ENCODE measurements at places on chromosomes 2 and 18.

DNA sequence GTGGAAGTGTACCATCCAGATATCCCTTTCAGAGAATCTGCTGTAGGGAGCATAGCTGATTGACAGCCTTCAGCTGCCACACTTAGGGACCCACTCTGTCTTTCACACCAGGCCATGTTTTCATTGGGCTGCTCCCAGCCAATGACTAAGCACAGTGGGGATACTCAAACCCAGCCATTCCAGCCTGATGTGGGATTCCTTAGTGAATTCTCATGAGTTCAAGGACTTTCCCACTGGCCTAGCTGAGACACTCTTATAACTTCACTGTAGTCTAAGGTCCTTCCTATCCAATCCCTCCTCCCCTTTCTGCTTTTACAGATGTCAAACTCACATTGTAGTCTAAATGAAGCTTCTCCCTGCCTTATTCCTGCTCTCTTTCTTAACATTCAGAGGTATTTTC, 201.2 kb downstream of the PIK3C3 start:
- no peak for DNase-seq

- no peak for DNase-seq
Observed at GRCh38 chr2:105600949-105601794, 143.5 kb upstream of the NCK2 start.

DNA sequence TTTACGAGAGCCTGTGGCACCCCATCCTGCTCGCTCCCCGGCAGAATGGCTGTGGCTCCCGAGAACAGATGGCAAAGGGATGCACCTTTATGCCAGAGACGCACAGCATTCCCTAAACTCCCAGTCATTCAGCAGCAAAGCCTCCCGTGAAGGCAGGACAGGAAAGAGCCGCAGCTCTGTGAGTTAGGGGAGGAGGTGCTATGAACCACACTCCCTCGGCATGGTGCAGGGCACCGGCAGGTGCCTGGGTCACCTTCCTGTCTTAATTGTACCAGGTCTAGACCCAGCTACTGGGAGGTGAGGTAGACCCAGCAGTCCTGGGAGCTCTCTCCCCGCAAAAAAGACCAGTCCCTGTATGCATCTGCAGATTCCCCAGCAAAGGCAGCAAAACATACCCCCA, 149.8 kb downstream of the TWIST2 start:
- DNase-seq, result no peak

DNA sequence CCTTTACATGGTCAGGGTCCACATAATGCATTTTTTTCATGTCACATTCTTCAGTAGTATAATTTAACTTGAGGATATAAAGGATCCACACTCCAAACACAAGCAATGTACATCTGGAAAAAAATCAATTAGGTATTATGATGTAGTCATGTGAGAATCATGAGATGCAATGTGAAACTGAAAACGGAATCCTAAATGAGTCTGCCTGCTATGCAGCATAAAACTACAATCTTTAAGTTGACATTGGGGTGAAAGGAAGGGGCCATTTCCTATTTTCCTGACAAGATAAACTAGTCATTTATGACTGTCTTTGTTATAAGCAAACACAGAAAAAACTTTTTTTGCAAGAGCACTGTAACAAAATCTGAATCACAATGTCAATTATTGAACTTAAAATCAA, 27.6 kb downstream of the ST3GAL5 start:
- DNase-seq, result peak; percentile 33

GRCh38 chr2:47062681-47063537, 92.2 kb downstream of the STPG4 start:
- DNase-seq, result no peak

DNA sequence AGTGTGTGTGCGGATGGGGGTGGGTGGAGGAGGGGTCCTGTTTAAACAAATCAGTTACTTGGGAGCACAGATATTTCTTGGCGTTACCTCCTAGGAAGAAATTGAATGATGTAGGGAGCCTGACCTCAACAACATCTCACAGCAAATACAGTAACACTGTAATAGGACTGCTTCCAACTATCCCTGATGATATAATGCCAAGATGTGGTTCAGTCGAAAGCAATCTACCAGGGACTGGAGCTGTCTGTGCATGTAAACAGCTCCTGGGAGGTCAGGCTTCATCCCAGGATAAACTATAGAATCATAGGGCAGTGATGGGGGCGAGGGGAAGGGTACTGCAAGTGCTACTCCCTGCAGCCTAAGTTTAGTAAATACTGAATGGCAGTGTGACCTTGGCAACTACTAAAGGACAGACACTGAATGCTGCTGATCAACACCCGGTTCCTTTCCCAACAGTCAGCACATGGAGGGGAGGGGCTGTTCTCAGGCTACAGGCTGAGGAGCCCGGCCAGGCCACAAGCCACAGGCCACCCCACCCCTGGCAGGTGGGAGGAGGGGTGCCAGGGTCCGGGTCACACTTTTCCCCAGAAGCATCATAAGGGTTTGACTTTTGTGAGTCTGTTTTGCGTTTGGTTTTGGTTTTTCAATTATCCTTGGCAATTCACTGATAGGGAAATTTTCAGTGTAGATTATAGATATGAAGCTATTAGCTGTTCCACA, 85.3 kb upstream of the ZNF397 start:
- no peak for DNase-seq

GRCh38 chr18:48547531-48547981, 8.7 kb downstream of the CTIF start:
- no peak for DNase-seq

DNA sequence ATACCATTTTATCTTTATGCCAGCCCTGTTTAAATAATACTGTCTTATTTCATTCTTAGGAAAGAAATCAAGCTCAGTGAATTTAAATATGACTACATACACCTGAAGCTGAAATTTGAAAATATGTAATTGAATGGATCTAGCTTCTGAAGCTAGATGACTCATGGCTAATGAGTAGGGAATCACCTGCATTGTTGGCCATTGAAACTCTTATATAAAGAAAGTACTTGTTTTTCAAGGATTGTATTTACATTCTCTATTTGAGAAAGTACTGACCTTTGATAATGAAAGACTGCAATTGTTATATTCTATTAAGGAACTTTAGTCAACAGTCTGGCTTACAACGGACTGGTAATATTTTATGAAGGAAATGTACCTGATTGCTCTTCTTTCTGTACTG, 346.7 kb upstream of the LRATD1 start:
- no peak for DNase-seq

DNA sequence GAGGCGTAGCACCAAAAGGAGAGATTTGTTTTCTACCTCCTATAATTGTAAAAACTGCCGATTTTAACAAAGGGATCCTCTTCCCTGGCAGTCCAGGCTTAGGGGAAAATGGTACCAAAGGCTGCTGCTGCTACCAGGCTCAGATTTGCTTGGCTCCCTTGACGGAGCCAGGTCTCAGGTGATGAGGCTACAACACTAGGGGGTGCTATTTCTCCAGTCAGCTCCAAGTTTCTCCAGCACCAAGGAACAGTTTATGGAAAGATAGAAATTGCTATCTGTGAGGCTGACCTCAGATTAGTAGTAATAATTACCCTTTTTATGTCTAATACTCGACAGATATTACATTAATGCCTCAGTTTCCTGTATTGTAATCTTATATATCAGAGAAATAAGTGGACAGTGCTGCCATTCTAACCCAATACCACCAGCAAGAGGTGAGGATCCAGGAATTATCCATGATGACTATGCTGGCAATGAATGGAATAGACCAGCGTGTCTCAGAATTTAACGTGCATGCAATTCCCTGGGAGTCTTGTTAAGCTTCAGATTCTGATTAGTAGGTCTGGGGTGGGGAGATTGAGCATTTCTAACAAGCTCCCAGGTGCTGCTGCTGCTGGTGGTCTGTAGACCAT, 111.3 kb downstream of the ESCO1 start:
- DNase-seq, result peak; percentile 20

DNA sequence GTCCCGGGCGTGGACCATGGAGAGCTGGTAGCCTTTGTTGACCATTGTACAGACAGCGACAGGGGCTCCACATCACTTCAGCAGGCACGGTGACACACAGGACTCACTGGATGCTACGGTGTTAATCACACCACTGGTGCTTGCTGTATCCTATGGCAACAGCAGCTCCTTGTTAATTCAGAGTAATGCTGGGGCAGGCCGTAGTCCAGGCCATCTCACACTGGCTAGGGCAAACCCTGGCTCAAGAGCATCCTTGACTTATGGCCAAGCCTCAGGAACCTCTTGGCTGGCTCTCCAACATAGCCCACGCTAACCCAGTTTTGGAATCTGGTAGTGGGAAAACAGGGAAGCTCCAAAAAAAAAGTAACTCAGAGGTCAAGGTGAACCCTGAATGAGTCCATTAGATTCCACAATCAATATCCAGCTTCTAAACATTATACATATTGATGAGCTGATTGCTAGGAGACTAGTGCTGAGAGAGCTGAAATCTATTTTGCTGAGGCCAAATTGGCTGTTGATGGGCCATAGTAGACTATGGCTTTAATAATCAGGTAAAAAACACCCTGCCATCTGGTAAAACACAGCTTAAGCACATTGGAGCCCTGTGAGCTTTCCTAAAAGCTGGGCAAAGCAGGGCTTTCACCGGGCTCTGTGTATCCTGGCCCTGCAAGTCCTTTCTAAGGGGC, 253.6 kb downstream of the PRKCE start:
- no peak for DNase-seq

GRCh38 chr2:207403950-207404349, 125.8 kb upstream of the CREB1 start:
- no peak for DNase-seq

- no peak for DNase-seq
Observed at GRCh38 chr2:37367310-37367709, 22.9 kb downstream of the QPCT start.

- DNase-seq, result no peak
Observed at GRCh38 chr2:163737190-163737439, 1.3 kb upstream of the FIGN start.

DNA sequence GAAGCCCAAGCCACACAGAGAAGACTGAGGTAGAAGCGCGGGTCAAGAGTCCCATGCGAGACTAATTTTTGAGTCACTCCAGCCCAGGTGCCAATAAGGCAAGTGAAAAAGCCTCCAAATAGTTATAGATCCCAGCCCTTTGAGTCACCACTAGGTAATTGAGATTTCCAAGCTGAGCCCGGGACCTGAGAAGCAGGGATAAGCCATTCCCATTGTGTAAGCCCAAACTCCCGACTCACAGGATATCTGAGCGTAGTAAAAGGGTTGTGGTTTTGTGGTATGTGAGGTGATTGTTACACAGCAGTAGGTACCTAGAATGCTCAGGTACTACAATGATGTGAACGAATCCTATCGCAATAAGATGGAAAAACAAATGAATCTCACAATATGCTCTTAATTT, 560.7 kb downstream of the DSC3 start:
- DNase-seq, result no peak

GRCh38 chr2:235773188-235773928, 279.5 kb downstream of the AGAP1 start:
- no peak for DNase-seq

GRCh38 chr2:215620528-215620927, 184.7 kb upstream of the FN1 start:
- DNase-seq, result no peak

DNA sequence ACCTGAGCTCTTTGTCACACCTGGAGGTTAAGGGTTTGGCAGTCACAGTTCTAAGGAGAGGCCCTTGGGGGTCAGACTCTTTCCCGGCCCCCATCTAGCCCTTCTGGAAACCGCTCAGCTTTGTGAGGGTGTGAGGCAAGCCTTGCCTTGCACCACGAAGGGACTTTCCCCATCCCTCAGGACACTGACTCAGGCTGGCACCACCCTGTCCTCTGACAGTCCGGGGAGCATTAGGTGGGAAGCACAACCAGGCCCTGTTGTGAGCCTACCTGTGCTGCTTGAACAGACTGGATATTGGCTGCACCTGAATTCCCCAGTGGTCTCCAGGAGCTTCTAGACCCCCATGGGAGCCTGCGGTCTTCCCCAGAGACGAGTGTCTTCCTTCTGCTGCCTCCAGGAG, 47.0 kb upstream of the GBX2 start:
- DNase-seq, result no peak

- no peak for DNase-seq
Observed at GRCh38 chr18:9441061-9441460, 34.3 kb upstream of the RALBP1 start.

DNA sequence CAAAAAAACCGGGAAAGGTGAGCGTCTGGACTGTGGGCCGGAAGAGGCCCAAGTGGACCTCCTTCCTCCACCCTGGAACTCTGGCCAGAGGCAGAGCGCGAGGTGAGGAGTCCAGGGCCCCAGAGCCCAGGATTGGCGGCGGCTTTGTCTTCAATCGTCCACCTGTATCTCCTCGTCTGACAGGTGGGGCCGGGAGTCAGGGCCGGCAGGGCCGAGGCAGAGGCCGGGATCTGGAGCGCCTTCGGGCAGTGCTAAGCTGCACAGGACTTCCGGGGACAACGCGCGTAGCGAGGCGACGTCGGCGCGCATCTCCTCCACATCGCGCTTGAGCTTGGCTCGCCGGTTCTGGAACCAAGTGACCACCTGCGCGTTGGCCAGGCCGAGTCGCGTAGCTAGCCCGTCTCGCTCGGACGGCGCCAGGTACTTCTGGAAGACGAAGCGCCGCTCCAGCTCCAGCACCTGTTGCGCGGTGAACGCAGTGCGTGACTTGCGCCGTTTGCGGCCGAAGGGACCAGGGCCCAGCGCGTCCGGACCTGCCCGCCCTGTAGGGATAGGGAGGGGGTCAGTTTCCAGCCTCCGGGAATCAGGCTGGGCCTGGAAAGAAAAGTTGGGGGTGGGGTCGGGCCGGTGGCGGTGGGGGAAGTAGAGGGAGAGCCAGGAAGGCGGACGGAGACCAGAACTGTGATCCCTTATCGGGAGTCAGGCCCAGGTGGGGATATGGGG, 1.5 kb downstream of the LBX2 start:
- DNase-seq, result no peak

GRCh38 chr18:31666055-31666454, 18.3 kb downstream of the B4GALT6 start:
- no peak for DNase-seq

- no peak for DNase-seq
Observed at GRCh38 chr2:104597942-104598341, 256.0 kb upstream of the POU3F3 start.

DNA sequence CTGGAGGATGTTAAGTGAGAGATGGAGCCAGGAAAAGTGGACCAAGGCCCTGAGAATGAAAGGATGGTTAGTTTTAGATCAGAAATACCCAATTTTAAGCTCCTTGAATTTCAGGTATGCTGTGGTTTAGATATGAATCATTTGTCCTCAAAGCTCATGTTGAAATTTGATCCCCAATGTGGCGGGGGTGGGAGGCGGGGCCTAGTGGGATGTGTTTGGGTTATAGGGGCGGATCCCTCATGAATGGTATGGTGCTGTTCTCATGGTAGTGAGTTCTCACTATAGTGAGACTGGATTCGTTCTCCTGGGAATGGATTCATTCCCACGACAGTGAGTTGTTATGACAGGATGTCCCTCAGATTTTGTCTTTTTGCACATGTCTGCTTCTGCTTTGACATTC, 11.4 kb downstream of the MYO5B start:
- no peak for DNase-seq

GRCh38 chr2:69059731-69060290, 46.8 kb downstream of the ANTXR1 start:
- DNase-seq, result no peak
